Naive thymus-derived CD8-positive, alpha-beta T cell (primary cell): ENCODE measurements at places on chromosomes 2 and 18. TPM values are rescaled to one million over a fixed set of nuclear protein-coding genes. Genes with fewer than 3 reads are reported as not detected.

GRCh38 chr2:23944976-23945375 lies 4.7 kb downstream of the UBXN2A start:
- no peak overlapping the region for H3K27ac ChIP-seq
- no peak for DNase-seq

GRCh38 chr2:221097568-221097915 lies 474.6 kb downstream of the EPHA4 start:
- H3K27ac ChIP-seq, result no peak overlapping the region
- DNase-seq, result no peak
- no peaks in the 10 kb centered on the region for H3K4me1 ChIP-seq
- no peak overlapping the region for H3K4me3 ChIP-seq

GRCh38 chr2:208948073-208948472 lies 475.8 kb upstream of the MAP2 start:
- H3K4me1 ChIP-seq, result no peaks in the 10 kb centered on the region
- no peaks in the 10 kb centered on the region for H3K27me3 ChIP-seq
- no peaks in the 10 kb centered on the region for H3K36me3 ChIP-seq
- no peak overlapping the region for H3K27ac ChIP-seq
- no peak for DNase-seq

Gene SP5
- total RNA-seq, result not detected

GRCh38 chr2:101485856-101486255 lies 10.9 kb upstream of the RFX8 start:
- DNase-seq, result no peak
- no peak overlapping the region for H3K4me3 ChIP-seq
- H3K36me3 ChIP-seq, result no peaks in the 10 kb centered on the region
- peaks cover 16% of the 10 kb centered on the region for H3K4me1 ChIP-seq
- peak overlapping the region; percentile 45 for H3K27ac ChIP-seq
- peaks cover 2% of the 10 kb centered on the region for H3K27me3 ChIP-seq

- DNase-seq, result no peak
- H3K4me3 ChIP-seq, result no peak overlapping the region
- no peak overlapping the region for H3K27ac ChIP-seq
- no peaks in the 10 kb centered on the region for H3K4me1 ChIP-seq
- peaks cover 4% of the 10 kb centered on the region for H3K27me3 ChIP-seq
- no peaks in the 10 kb centered on the region for H3K36me3 ChIP-seq
These were observed 248.4 kb downstream of the ETAA1 start for GRCh38 chr2:67645280-67646138.

GRCh38 chr2:142944264-142944663 lies 66.8 kb downstream of the KYNU start:
- H3K27me3 ChIP-seq, result no peaks in the 10 kb centered on the region
- no peaks in the 10 kb centered on the region for H3K36me3 ChIP-seq
- DNase-seq, result no peak

Gene PDE11A
- not detected for total RNA-seq

Gene LHCGR
- total RNA-seq, result not detected

Gene TLX2
- not detected for total RNA-seq

Gene GPR45
- total RNA-seq, result not detected

GRCh38 chr2:112941753-112942653 lies 31.0 kb downstream of the IL37 start:
- DNase-seq, result peak; percentile 21
- no peak overlapping the region for H3K27ac ChIP-seq
- no peaks in the 10 kb centered on the region for H3K36me3 ChIP-seq
- H3K4me1 ChIP-seq, result no peaks in the 10 kb centered on the region

Gene EMX1
- total RNA-seq, result not detected

Gene COL4A4
- 0.10 TPM for total RNA-seq

Gene KATNAL2
- total RNA-seq, result 1.7 TPM

GRCh38 chr18:43870626-43871025 lies 593.3 kb upstream of the SYT4 start:
- DNase-seq, result no peak
- no peaks in the 10 kb centered on the region for H3K4me1 ChIP-seq
- H3K27ac ChIP-seq, result no peak overlapping the region
- H3K36me3 ChIP-seq, result no peaks in the 10 kb centered on the region
- H3K27me3 ChIP-seq, result no peaks in the 10 kb centered on the region

Gene CRYGB
- total RNA-seq, result not detected

GRCh38 chr2:224202281-224202865 lies 163.3 kb upstream of the SERPINE2 start:
- no peaks in the 10 kb centered on the region for H3K36me3 ChIP-seq
- peaks cover 7% of the 10 kb centered on the region for H3K27me3 ChIP-seq
- H3K4me3 ChIP-seq, result no peak overlapping the region
- no peaks in the 10 kb centered on the region for H3K4me1 ChIP-seq

DNA sequence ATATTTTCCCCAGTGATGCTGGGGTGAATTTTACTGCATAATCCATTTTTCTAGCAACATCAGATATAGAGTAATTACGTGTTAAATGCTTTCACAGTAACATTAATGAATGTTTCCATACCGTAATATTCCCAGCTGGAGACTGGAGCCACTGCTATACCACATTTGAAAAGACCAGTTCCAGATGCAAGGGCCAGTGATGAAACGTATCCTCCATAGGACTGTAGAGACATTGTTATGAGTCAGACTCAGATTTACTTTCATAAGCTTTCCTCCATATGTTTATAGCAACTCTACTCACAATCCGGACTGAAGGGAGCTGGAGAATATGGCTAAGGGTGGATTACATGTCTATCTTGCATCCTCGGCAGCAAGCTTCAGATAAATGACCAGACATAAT lies 22.7 kb upstream of the GCG start:
- no peaks in the 10 kb centered on the region for H3K36me3 ChIP-seq
- H3K4me1 ChIP-seq, result no peaks in the 10 kb centered on the region
- peaks cover 7% of the 10 kb centered on the region for H3K27me3 ChIP-seq

DNA sequence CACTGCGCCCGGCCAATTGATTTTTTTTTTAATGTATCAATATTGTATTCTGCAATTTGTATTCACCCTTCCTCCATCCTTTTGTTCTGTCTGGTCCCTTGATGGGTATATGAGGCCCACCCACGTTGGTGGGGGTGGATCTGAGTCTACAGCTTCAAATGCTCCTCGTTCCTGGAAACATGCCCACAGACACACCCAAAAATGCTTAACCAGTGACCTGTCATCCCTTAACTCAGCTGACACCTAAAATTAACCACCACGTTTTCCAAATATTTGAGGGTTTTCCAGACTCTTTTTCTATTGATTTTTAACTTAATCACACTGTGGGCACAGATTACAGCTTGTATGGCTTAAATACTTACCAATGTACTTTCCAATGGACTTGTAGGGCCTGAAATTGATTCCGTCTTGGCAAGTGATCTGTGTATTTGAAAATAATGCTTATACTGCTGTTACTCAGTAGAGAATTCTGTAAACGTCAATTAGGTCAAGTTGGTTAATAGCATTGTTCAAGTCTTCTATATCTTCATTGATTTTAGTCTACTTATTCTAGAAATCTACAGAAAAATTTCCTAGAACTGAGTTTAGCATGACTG lies 34.4 kb upstream of the CYP27C1 start:
- H3K4me1 ChIP-seq, result peaks cover 2% of the 10 kb centered on the region
- peaks cover 4% of the 10 kb centered on the region for H3K36me3 ChIP-seq
- H3K4me3 ChIP-seq, result no peak overlapping the region
- no peaks in the 10 kb centered on the region for H3K27me3 ChIP-seq
- DNase-seq, result no peak

Gene FAM228A
- total RNA-seq, result 1.2 TPM

DNA sequence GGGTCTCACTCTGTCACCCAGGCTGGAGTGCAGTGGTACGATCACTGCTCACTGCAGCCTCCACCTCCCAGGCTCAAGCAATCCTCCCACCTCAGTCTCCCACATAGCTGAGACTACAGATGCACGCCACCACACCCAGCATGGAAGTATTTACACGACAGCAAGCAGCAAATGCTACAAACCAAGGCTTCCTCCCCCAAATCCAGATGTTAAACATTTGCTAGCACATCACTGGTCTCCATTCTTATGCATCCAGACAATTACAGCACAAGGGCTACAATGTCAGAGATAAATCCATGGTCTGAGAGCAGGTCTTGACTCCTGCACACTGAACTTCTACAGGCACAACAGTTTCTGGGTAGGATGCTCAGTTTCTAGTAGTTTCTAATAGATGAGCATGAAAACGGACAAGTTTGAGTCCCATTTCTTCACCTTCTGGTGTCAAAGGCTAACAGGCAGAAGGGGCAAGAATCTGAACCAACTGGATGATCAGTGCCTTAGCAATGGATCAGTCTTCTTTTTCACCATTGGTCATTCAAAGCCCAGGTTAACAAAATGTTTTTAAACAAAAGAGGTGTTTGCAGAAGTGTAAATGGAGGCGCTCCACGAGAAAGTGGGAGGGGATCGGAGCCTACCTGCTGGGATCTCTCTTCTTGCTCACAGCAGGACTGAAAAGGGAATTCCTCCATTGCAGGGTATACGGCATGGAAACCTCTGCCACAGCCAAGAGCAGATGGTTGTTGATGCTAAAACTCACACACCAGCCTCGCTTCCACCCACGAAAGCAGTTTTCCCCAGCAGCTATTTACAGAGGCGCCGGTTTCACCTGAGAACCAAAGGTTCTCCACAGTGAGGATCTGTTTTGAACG lies 135.0 kb upstream of the ARL4C start:
- H3K4me1 ChIP-seq, result no peaks in the 10 kb centered on the region
- no peak for DNase-seq
- H3K27me3 ChIP-seq, result peaks cover 14% of the 10 kb centered on the region
- H3K36me3 ChIP-seq, result no peaks in the 10 kb centered on the region

- H3K36me3 ChIP-seq, result no peaks in the 10 kb centered on the region
- H3K4me1 ChIP-seq, result peaks cover 16% of the 10 kb centered on the region
- no peak overlapping the region for H3K27ac ChIP-seq
- no peaks in the 10 kb centered on the region for H3K27me3 ChIP-seq
- DNase-seq, result no peak
These were observed 24.5 kb downstream of the HDAC4 start for GRCh38 chr2:239376351-239376750.

GRCh38 chr2:233912691-233913423 lies 4.3 kb upstream of the TRPM8 start:
- H3K36me3 ChIP-seq, result no peaks in the 10 kb centered on the region
- no peak for DNase-seq
- H3K4me3 ChIP-seq, result no peak overlapping the region
- no peaks in the 10 kb centered on the region for H3K4me1 ChIP-seq

GRCh38 chr2:67642046-67642382 lies 244.9 kb downstream of the ETAA1 start:
- DNase-seq, result no peak
- H3K4me3 ChIP-seq, result no peak overlapping the region
- H3K36me3 ChIP-seq, result no peaks in the 10 kb centered on the region
- no peaks in the 10 kb centered on the region for H3K4me1 ChIP-seq
- peaks cover 12% of the 10 kb centered on the region for H3K27me3 ChIP-seq
- H3K27ac ChIP-seq, result no peak overlapping the region

DNA sequence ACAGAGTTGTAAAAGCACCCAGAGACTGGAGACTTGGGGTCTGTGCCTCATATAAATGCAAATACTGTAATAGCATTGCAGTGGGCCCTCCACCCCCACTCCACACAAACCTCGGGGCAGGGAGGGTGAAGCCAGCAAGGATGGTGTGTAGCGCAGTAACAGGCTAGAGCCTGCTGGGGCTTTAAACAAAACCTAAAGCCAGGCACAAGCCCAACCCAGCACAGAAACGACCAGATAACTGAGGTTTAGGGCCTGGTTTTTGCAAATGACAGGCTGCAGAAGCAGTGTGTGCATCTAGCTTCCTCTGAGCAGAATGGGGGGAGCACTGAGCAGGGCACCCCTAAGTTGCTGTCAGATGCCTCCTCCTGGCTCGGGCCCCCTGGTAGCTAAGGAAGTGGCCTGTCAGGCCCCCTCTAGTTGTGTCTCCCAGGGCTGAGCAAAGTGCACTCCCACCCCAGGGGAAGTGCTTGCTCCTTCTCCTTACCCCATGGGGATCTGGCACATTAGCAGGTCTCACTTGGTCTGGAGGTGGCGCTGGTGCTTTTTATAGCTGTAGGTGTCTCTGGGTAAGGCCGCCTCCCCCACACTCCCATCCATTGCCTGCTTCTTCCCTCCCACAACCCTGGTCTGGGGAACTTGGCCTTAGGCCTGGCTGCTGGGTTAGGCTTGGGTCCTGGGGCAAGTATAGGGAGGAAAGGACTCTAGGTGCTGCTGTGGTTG lies 135.1 kb downstream of the CELF4 start:
- no peak overlapping the region for H3K27ac ChIP-seq
- H3K36me3 ChIP-seq, result no peaks in the 10 kb centered on the region
- no peaks in the 10 kb centered on the region for H3K27me3 ChIP-seq
- no peak for DNase-seq
- peaks cover 3% of the 10 kb centered on the region for H3K4me1 ChIP-seq

GRCh38 chr2:72757177-72757775 lies 68.6 kb downstream of the EXOC6B start:
- H3K36me3 ChIP-seq, result peaks cover 28% of the 10 kb centered on the region
- H3K4me1 ChIP-seq, result no peaks in the 10 kb centered on the region
- H3K27ac ChIP-seq, result no peak overlapping the region
- H3K27me3 ChIP-seq, result no peaks in the 10 kb centered on the region
- no peak for DNase-seq

Gene TMEM247
- total RNA-seq, result not detected

Gene AQP12A
- not detected for total RNA-seq

Gene RND3
- not detected for total RNA-seq

GRCh38 chr2:170744248-170745002 lies 25.8 kb upstream of the ERICH2 start:
- H3K4me1 ChIP-seq, result no peaks in the 10 kb centered on the region
- H3K36me3 ChIP-seq, result peaks cover 9% of the 10 kb centered on the region
- no peak for DNase-seq
- no peak overlapping the region for H3K27ac ChIP-seq
- H3K4me3 ChIP-seq, result no peak overlapping the region
- peaks cover 15% of the 10 kb centered on the region for H3K27me3 ChIP-seq

GRCh38 chr2:3470856-3471737 lies 48.2 kb downstream of the ADI1 start:
- no peaks in the 10 kb centered on the region for H3K27me3 ChIP-seq
- H3K4me3 ChIP-seq, result no peak overlapping the region
- H3K4me1 ChIP-seq, result no peaks in the 10 kb centered on the region
- H3K27ac ChIP-seq, result no peak overlapping the region
- H3K36me3 ChIP-seq, result peaks cover 33% of the 10 kb centered on the region
- no peak for DNase-seq

- H3K36me3 ChIP-seq, result no peaks in the 10 kb centered on the region
- no peak overlapping the region for H3K4me3 ChIP-seq
- H3K27me3 ChIP-seq, result no peaks in the 10 kb centered on the region
- peaks cover 12% of the 10 kb centered on the region for H3K4me1 ChIP-seq
These were observed 2.1 kb upstream of the TMEM131 start for GRCh38 chr2:97997784-97998392.

Gene UGT1A9
- not detected for total RNA-seq

Gene SPR
- total RNA-seq, result 0.52 TPM

DNA sequence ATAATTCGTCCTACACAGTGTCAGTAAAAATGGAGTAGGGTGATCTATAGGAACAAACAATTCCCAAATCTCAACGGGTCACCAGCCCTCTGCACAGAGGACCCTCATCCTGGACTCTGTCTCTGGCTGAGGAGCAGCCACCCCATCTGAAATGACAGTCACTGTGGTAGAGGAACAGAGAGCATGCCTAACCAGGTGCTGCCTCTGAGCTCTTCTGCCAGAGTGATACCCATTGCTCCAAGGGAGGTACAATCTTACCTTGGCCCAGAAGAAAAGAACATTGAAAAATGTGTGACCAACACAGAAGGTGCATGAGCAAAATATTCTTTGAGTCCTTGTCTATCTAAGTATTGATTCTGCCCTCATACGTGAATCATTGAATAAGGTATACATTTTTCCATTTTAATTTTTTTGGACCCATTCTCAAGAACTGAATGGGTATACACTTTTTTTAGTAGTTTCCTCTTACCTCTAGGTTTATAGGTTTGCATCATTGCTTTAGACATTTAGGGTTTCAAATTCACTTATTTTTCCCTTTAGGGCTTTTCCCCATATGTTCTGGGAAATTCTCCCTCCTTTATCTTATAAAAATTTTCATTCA lies 8.7 kb downstream of the SP140 start:
- H3K4me3 ChIP-seq, result no peak overlapping the region
- H3K27ac ChIP-seq, result no peak overlapping the region
- peaks cover 28% of the 10 kb centered on the region for H3K36me3 ChIP-seq
- peaks cover 7% of the 10 kb centered on the region for H3K4me1 ChIP-seq
